Tracheal epithelial cell (primary cell): ENCODE measurements at places on chromosomes 12 and 14. TPM values are rescaled to one million over a fixed set of nuclear protein-coding genes. Genes with fewer than 3 reads are reported as not detected.

The OTX2 gene
- not detected in 2 replicates for total RNA-seq

The PRICKLE1 gene
- total RNA-seq, result 0.43 and 2.9 TPM in 2 replicates

The SYT1 gene
- 0.43 and 0.96 TPM in 2 replicates for total RNA-seq

The TAS2R14 gene
- 0.96 and 1.9 TPM in 2 replicates for total RNA-seq

The DNAH10 gene
- under 0.01 TPM in 2 replicates for total RNA-seq

The ACOT6 gene
- 0.24 and 0.43 TPM in 2 replicates for total RNA-seq

The B4GALNT3 gene
- total RNA-seq, result 5.5 and 10.6 TPM in 2 replicates

The PLEKHG7 gene
- 0.24 TPM in 1 of 2 replicates, not detected in the other for total RNA-seq

The BATF gene
- 0.24 and 10.0 TPM in 2 replicates for total RNA-seq

The ACSM4 gene
- not detected in 2 replicates for total RNA-seq

The KRT77 gene
- total RNA-seq, result not detected in 2 replicates

The OAS1 gene
- 4.3 and 10.1 TPM in 2 replicates for total RNA-seq
